ENCODE measurements at places on chromosomes 4 and X.
A peak's percentile ranks its signal among the peaks of the same experiment; 100 is the strongest.

- no peaks in the 10 kb centered on the region for H3K4me1 ChIP-seq
- H3K36me3 ChIP-seq, result no peaks in the 10 kb centered on the region
- H3K27me3 ChIP-seq, result no peaks in the 10 kb centered on the region
Observed at GRCh38 chrX:124256216-124256615, 76.2 kb upstream of the TEX13D start.

DNA sequence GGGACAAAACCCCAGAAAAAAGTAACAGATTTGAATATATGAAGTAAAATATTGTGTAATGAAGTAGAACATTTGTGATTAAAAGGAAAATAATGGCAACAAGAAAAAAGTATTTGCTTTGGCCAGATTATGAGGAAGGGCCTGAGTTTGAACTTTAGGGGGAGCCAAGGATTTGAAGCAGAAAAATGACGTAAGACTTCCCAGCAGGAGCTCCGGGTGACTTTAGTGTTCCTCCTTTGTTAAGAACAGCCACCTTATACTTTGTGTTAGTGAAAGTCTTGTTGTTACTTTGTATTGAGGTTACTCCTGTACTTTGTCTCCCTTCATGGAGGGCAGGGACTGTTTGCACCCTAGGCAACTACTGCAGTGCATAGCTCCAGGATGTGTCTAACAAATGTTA, 41.1 kb downstream of the DCUN1D4 start:
- no peaks in the 10 kb centered on the region for H3K27me3 ChIP-seq
- no peak overlapping the region for H3K27ac ChIP-seq
- H3K36me3 ChIP-seq, result peaks cover 7% of the 10 kb centered on the region
- no peak overlapping the region for H3K4me3 ChIP-seq
- H3K4me1 ChIP-seq, result no peaks in the 10 kb centered on the region

GRCh38 chrX:7068939-7069367, 78.6 kb upstream of the STS start:
- H3K27me3 ChIP-seq, result no peaks in the 10 kb centered on the region
- H3K4me1 ChIP-seq, result no peaks in the 10 kb centered on the region
- H3K27ac ChIP-seq, result no peak overlapping the region
- H3K36me3 ChIP-seq, result no peaks in the 10 kb centered on the region
- H3K4me3 ChIP-seq, result no peak overlapping the region
- DNase-seq, result no peak

- H3K4me3 ChIP-seq, result no peak overlapping the region
- no peaks in the 10 kb centered on the region for H3K4me1 ChIP-seq
- H3K27me3 ChIP-seq, result no peaks in the 10 kb centered on the region
- no peaks in the 10 kb centered on the region for H3K36me3 ChIP-seq
- no peak overlapping the region for H3K27ac ChIP-seq
Observed at GRCh38 chrX:76921176-76921575, 493.7 kb downstream of the MAGEE1 start.

GRCh38 chr4:155496294-155496626, 119.5 kb upstream of the MAP9 start:
- DNase-seq, result no peak
- H3K4me1 ChIP-seq, result no peaks in the 10 kb centered on the region
- no peaks in the 10 kb centered on the region for H3K36me3 ChIP-seq
- no peak overlapping the region for H3K4me3 ChIP-seq
- H3K27me3 ChIP-seq, result no peaks in the 10 kb centered on the region
- H3K27ac ChIP-seq, result no peak overlapping the region

DNA sequence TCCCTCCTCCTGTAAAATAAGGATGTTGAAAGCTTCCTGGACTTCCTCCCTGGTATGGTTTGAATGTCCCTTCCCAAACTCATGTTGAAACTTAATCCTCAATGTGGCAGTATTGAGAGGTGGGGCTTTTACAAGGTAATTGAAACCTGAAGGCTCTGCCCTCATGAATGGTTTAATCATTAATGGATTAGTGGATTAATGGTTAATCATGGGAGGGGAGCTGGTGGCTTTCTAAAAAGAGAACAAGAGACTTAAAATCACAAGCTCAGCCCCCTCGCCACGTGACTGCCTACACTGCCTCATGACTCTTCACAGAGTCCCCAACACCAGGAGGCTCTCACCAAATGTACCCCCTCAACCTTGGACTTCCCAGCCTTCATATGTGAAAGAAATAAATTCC, 124.6 kb upstream of the ANXA3 start:
- H3K36me3 ChIP-seq, result no peaks in the 10 kb centered on the region
- H3K4me1 ChIP-seq, result no peaks in the 10 kb centered on the region
- no peak overlapping the region for H3K4me3 ChIP-seq
- DNase-seq, result no peak

GRCh38 chr4:44257461-44257860, 191.1 kb downstream of the KCTD8 start:
- H3K4me1 ChIP-seq, result no peaks in the 10 kb centered on the region
- no peak overlapping the region for H3K4me3 ChIP-seq
- no peak overlapping the region for H3K27ac ChIP-seq
- H3K36me3 ChIP-seq, result no peaks in the 10 kb centered on the region
- no peak for DNase-seq

DNA sequence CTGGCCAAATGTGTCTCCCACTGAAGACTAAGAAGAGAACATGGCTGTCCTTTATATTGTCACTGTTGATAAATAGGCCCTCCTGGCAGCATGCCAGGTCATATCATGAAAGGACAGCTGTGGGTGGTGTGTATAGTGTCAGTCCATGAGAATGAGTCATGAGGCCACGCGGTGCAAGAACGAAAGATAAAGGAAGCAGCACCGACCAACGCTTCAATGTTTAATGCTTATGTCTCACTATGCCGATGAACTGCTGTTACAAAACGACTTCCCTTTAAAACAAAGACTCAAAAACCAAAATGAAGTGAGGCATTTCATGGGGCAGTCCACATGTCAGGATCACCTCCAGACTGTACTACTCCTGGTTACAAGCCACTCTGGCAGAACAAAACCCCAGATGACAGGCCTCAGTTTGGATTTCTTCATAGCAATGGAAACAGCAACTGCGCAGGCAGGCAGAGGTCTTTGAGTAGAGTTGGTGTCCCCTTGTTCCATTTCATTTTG, 5.2 kb upstream of the TCEANC start:
- H3K27ac ChIP-seq, result no peak overlapping the region
- H3K36me3 ChIP-seq, result no peaks in the 10 kb centered on the region
- H3K4me3 ChIP-seq, result no peak overlapping the region
- peaks cover 5% of the 10 kb centered on the region for H3K4me1 ChIP-seq

GRCh38 chrX:119981286-119982070, 37.9 kb upstream of the NKAP start:
- H3K27me3 ChIP-seq, result peaks cover 4% of the 10 kb centered on the region
- H3K4me1 ChIP-seq, result no peaks in the 10 kb centered on the region
- no peak overlapping the region for H3K4me3 ChIP-seq
- H3K36me3 ChIP-seq, result no peaks in the 10 kb centered on the region
- peak; percentile 26 for DNase-seq

DNA sequence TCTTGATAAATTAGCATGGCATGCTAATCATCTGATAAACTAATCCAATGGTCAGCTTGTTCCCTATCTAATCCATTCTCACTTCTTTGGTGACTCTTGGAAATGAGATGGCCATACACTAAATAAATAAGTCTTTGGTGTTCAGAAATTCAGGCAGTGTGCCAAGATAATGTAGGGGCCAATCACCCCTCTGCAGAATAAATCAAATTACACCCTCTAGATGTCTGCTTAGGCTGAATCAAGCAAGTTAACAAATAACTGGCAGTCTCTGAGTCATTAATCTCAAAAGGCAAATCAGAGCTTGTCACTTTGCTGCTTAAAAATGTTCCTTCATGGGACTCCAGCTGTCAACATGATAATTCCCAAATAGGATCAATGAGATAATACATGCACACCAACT, 97.4 kb downstream of the NLGN4X start:
- DNase-seq, result no peak
- H3K27ac ChIP-seq, result no peak overlapping the region
- no peak overlapping the region for H3K4me3 ChIP-seq
- no peaks in the 10 kb centered on the region for H3K36me3 ChIP-seq
- H3K27me3 ChIP-seq, result no peaks in the 10 kb centered on the region
- H3K4me1 ChIP-seq, result no peaks in the 10 kb centered on the region

DNA sequence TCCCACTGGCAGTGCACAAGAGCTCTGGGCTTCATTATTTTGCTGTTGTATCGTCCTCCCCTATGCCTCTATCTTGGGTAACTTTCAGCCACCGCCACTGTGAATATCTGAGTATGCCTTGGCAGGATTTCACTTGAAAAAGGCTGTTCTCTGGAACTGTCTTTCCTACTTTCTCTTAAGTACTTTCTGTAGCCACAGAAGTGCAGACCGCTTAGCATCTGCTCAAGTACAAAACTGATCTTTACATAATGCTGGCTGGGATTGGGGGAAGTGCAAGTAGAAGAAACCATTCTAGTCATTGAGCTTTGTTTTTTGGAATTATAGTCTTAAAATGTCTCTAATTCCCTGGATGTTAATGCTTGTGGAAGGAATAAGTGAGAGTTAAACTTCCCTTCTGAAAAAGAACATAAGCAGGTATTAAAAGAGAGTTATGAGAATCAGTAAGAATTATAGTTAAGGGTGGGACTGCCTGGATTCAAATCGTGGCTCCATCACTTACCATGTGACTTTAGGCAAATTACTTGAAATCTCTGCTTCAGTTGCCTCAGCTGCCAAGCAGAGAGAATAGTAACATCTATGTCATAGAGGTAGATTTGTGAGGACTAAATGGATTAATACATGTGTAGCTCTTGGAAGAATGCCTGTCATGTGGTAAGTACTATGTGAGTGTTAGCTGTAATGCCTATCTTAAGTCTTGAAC, 77.5 kb downstream of the MID1IP1 start:
- no peak for DNase-seq
- no peak overlapping the region for H3K27ac ChIP-seq
- no peaks in the 10 kb centered on the region for H3K36me3 ChIP-seq
- no peaks in the 10 kb centered on the region for H3K27me3 ChIP-seq

- no peaks in the 10 kb centered on the region for H3K4me1 ChIP-seq
- no peak overlapping the region for H3K27ac ChIP-seq
- no peak for DNase-seq
- H3K27me3 ChIP-seq, result no peaks in the 10 kb centered on the region
Observed at GRCh38 chr4:147682755-147683154, 1.2 kb downstream of the PRMT9 start.

DNA sequence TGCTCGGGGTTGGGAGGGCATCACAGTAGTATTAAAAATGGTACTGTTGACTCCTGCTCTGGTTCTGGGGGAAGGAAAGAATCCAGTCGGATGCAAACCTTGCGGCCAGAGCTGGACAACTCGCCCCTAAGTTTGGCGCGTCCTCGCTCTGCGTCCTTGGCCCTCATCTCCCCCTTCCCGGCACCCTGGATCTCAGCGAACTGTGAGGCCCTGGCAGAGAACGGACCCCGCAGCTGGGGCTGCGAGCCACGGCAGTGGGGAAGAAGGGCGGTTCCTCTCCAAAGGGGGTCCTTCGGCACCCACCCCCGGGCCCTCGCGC, 14.0 kb downstream of the ARHGEF6 start:
- peak overlapping the region; percentile 44 for H3K4me3 ChIP-seq
- H3K27ac ChIP-seq, result peak overlapping the region; percentile 65
- DNase-seq, result no peak
- H3K36me3 ChIP-seq, result no peaks in the 10 kb centered on the region

DNA sequence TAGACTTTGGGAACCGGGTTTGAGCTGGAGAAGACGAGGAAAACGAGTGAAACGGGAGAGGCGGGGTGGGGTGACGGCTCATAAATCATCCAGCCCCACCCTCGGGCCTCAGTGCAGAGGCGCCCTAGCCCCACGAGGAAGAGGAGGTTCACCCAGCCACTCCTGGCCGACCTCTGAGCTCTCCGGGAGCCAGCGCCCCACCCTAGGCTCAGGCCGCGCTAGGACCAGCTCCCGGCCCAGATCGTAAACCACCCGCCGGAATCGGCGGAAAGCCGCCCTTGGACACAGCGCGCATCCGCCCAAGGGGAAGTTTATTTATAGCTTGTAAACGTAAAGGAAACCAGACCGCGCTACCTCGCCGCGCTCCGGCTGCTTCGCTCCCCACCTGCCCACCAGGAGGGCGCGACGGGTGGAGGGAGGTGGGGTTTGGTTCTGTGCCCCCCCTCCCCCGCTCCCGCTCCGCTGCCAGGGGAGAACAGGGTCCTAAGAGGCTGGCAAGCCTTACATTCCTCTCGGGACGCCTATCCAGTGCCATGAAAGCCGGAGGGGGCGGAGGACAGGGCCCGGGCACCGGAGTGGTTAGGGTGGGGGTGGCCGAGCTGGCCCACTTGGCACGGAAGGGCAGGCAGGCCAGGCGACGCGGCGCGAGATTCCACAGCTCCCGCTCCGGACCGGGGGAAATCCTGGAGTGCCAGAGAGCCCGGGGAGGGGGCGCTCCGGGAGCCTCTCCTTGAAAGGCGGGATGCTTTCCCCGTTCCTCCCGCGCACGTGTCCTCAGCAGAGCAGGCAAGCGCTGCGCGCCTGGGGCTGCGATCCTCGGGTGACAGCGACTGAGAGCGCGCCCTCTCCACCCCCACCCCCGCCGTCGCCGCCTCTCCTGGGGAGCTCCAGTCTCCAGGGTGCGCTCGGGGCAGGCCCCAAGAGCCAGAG, 84.2 kb downstream of the BCOR start:
- no peaks in the 10 kb centered on the region for H3K36me3 ChIP-seq
- peak; percentile 90 for DNase-seq
- peak overlapping the region; percentile 95 for H3K27ac ChIP-seq
- H3K4me1 ChIP-seq, result no peaks in the 10 kb centered on the region
- H3K4me3 ChIP-seq, result peak overlapping the region; percentile 43
- H3K27me3 ChIP-seq, result peaks cover 23% of the 10 kb centered on the region

DNA sequence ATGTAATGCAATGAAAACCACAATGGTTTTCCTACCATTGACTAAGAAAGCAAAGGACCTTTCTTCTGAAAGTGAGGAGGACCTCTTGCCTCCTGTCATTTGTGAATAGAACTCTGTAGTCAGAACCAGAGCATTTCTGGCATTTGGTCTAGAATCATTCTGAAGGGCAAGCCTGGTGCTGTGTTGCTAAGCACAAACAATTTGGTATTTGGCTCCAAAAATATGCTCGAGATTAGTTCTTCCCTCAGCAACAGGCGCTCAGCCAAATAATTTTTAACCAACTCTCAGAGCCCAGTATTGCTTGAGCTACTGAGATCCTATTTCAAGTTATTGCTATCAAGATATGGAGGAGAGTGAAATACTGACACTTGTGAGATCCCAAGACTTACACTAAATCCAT, 71.0 kb downstream of the SNCA start:
- no peak overlapping the region for H3K4me3 ChIP-seq
- no peaks in the 10 kb centered on the region for H3K27me3 ChIP-seq
- no peaks in the 10 kb centered on the region for H3K4me1 ChIP-seq
- no peak overlapping the region for H3K27ac ChIP-seq
- H3K36me3 ChIP-seq, result no peaks in the 10 kb centered on the region

- DNase-seq, result no peak
- no peaks in the 10 kb centered on the region for H3K27me3 ChIP-seq
- no peak overlapping the region for H3K4me3 ChIP-seq
Observed at GRCh38 chr4:26484032-26484515, 6.2 kb downstream of the CCKAR start.

DNA sequence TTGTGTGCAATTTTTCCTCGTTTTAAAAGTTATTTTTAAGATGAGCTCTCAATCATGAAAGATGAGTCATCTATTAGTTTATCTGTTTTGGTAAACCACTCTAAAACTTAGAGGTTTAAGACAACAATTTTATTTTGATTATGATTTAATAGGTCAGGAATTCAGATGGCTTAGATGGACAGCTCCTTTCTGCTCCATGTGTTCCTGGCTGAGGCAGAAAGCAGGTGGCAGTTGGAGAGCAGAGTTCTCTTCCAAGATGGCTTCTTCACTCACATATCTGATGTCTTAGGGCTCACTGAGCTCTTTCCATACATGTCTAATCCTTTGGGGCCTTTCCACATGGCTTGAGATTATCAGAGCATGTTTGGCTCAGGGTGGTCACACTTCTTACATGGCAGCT, 48.3 kb upstream of the GRPR start:
- no peak overlapping the region for H3K27ac ChIP-seq
- no peak overlapping the region for H3K4me3 ChIP-seq
- no peak for DNase-seq
- no peaks in the 10 kb centered on the region for H3K27me3 ChIP-seq
